ENCODE measurements at places on chromosomes 1 and 21.
A peak's percentile ranks its signal among the peaks of the same experiment; 100 is the strongest.

GRCh38 chr1:168199056-168199455, 20.3 kb downstream of the TIPRL start:
- ATAC-seq = no peak

DNA sequence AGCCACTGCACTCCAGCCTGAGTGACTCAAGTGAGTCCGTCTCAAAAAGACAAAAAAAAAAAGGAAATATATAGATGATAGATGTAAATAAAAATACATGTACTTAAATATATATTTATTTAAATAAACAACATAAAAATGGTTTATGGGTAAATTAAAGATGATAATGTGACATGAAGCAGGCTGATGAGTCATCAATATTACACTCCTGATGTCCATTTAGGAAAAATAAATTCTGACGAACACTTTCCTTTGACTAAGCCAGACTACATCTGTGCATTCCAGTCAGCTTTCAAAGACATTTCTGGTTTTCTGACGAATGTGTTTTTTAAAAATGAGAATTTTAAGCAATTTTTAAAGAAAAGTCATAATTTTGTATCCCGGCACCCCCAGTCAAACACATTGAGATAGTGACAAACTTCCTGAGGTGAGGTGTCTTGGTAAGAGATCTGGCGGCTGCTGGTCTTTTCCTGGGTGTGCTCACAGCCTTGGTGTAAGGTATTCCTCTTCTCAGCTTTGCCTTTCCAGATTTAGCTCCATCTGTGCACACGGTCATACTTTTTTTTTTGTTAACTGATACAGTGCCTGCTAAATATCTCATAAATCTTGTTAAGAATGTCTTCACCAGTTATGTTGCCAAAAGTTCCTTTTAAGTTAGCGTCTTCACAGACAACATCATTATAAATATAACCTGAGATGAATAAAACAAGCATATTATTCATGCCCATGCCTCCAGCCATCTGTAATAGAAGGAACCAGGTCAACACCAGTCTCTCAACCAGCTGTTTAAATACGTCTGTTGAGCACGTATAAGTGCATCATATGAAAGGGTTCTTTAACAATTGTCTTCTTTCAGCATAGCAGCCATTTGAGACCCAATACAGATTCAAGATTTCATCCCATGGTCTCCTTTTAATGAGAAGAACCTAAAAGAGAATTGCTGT, 214.5 kb upstream of the PLD5 start:
- no peak for ATAC-seq

DNA sequence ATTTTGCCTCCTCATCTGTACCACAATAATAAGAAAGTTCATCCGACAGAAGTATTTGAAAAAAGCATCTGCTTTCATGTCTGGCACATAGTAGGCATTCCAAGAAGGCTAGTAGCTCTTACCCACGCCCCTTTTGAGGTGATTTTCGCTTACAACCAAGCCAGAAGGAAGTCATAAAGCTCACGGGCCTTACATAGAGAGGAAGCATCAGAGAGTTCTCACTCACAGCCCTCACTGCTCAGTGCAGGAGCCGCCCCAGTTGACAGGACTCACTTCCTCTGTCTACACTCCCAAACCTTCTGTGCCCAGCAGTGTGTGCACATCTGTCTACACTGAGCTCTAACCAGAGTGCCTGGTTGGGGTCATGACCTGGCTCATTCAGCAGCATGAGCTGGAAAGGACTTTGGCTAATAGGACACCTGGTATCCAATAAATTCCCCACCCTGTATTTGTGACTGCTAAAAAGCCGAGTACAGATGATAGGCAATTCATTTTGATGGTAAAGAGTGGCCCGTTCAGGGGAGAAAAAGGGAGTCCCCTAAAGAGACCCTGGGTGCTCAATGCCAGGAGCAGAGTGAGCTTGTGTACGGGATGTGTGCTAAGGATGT, 36.8 kb upstream of the DUSP10 start:
- ATAC-seq = peak; percentile 59

- no peak for ATAC-seq
Observed at GRCh38 chr1:12748778-12749355, 2.9 kb downstream of the CFAP107 start.

- no peak for ATAC-seq
Observed at GRCh38 chr1:157219600-157219999, 81.4 kb upstream of the ETV3 start.

GRCh38 chr1:21783679-21784603, 992 bp upstream of the USP48 start:
- ATAC-seq = no peak

- ATAC-seq = no peak
Observed at GRCh38 chr1:91611483-91611917, 110.8 kb downstream of the CDC7 start.

GRCh38 chr1:175043824-175044223, 20.6 kb upstream of the MRPS14 start:
- ATAC-seq = no peak

- ATAC-seq = peak; percentile 14
Observed at GRCh38 chr1:9231648-9232332, 2.8 kb upstream of the H6PD start.

GRCh38 chr21:35024513-35024912, 24.6 kb downstream of the RUNX1 start:
- ATAC-seq = no peak

- no peak for ATAC-seq
Observed at GRCh38 chr1:209926045-209926444, 12.0 kb upstream of the SYT14 start.

GRCh38 chr1:67227196-67227595, 60.9 kb downstream of the IL23R start:
- ATAC-seq = peak; percentile 49

- ATAC-seq = no peak
Observed at GRCh38 chr21:28540514-28540913, 452.2 kb downstream of the LTN1 start.

DNA sequence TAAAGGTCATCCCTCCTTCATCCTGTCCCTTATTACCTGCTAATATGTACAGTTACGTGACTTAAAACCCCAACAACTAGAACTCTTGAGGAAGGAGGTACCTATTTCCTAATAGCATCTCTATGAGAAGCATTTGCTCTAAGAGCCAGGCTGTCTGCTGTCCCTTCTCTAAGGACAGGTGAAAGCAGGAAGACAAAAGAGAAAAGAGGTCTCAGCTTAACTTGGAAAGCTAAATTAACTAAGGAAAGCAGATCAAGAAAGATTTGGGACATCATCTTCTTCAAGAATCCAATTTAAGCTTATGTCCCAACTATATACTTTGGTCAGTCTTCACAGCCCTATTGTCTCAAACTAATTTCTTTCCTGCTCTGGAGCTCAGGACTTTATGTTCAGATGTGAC, 2.9 kb downstream of the EGLN1 start:
- ATAC-seq = no peak

DNA sequence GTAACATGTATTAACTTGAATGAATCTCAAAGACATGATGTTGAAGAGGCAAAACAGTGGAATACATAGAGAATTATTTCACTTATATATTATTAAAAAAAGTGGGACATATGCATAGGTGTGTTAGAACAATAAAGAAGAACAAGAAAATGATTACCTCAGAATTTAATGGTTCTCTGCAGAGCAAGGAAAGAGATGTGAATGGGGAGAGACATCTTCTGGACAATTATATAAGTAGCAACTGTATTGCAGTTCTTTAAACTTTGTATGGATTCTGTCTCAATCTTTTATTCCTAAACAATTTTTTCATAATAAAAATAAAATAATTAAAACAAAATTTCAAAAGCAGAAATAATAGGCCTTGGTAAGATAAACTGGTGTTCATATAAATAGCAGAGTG, 674.9 kb upstream of the ADGRL4 start:
- ATAC-seq = no peak

DNA sequence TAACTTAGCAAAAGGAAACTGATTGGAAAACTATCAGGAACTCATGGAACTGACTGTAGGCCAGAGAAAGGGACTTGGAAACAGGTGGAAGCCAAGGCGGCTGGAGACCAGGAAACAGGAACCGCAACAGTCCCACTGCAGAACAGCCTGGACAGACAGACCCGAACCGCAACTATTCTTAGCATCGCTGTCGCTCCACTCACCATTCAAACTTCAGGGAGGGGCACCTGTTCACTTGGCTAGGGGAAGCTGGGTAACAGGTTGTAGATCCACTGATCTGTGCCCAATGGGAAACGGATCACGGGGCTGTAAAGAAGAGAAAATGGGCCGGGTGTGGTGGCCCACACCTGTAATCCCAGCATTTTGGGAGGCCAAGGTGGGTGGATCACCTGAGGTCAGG, 61.9 kb downstream of the CLSTN1 start:
- no peak for ATAC-seq

DNA sequence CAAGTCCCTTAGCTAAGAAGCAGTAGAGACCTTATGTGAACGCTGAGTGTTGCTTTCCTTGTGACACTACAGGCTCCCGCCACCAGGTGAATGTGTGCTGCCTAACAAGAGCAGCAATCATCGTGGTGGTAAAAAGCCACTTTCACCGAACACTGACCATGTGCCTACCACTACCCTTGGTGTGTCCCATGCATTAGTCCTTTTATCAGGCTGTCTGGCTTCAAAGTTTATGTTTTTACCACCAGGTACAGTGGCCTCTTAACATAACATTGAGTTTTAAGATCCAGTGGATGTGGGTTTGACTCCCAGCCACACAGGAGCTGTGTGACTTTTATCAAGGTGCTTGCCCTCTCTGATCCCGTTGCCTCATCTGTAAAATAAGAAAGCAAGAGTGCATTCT, 1.7 kb downstream of the C1QB start:
- ATAC-seq = no peak

- no peak for ATAC-seq
Observed at GRCh38 chr1:115423776-115424175, 85.7 kb upstream of the NGF start.

- peak; percentile 35 for ATAC-seq
Observed at GRCh38 chr1:39733161-39733560, 5.5 kb upstream of the PPIE start.

- no peak for ATAC-seq
Observed at GRCh38 chr1:64084451-64084850, 119.0 kb upstream of the UBE2U start.

GRCh38 chr1:200642481-200642880, 21.9 kb upstream of the KIF14 start:
- ATAC-seq = no peak

Data from esophagus mucosa (tissue), 1 donor.